Left ventricle myocardium inferior (tissue), 1 donor: ENCODE measurements at places on chromosomes 6 and 20.

- DNase-seq, result no peak
Observed at GRCh38 chr20:64009811-64010387, 26.1 kb upstream of the C20orf204 start.

DNA sequence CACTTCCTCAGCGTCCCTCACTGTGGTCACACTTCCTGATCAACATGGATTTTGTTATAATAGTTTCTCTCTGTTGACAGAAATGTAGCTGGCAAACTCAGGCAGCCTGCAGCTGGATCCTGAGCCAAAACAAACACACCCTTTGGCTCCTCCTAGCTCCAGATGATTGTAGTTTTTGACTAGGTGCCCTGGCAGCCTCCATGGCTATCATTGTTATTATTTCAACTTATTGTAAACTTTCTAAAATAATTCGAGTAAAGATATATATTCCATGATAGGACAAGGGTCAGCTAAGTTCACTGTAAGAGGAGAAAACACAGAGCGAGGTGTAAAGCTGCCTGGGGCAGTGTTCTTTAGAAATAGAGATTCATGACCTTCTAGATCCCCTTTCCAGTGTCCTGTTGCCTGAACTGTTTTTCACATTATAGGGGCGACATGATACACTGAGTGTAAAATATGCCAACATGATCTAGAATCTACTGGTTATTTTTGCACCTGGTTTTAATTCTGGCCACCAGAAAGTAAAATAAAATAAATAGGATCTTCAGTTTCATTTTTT, 98.2 kb upstream of the HDGFL1 start:
- DNase-seq, result peak; percentile 42

- DNase-seq, result no peak
Observed at GRCh38 chr6:82467338-82467737, 103.7 kb downstream of the TPBG start.

- DNase-seq, result no peak
Observed at GRCh38 chr6:107248147-107248546, 132.8 kb upstream of the BEND3 start.

GRCh38 chr20:3729811-3730540, 2.5 kb upstream of the HSPA12B start:
- peak; percentile 54 for DNase-seq

DNA sequence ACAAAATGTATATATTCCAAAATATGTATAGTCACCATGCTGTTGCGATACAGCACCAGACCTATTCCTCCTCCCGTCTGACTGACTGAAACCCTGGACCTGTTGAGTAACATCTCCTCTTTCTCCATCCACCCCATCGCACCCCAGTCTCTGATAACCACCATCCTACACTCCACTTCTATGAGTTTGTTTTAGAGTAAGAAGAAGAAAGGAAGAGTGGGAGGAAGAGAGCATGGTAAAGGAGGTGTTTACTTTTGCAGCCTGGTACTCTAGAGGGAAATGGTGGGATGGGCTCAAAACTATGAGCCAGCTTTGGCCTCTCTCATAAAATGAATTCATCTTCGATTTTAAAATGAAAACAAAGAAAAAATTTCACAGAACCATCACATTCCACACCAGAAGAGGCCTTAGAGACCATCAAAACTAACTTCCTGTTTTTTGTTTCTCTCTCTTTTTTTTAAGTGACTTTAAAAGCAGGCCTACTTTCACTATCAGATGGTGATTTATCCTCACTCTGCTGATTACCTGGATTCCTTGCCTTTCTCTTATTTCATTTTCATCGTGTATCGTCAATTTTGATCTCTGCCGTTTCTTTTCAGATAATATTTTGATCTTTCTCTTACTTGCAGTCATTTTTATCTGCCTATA, 16.8 kb upstream of the FUCA2 start:
- DNase-seq, result no peak

- no peak for DNase-seq
Observed at GRCh38 chr6:21098744-21099143, 494.8 kb upstream of the SOX4 start.

DNA sequence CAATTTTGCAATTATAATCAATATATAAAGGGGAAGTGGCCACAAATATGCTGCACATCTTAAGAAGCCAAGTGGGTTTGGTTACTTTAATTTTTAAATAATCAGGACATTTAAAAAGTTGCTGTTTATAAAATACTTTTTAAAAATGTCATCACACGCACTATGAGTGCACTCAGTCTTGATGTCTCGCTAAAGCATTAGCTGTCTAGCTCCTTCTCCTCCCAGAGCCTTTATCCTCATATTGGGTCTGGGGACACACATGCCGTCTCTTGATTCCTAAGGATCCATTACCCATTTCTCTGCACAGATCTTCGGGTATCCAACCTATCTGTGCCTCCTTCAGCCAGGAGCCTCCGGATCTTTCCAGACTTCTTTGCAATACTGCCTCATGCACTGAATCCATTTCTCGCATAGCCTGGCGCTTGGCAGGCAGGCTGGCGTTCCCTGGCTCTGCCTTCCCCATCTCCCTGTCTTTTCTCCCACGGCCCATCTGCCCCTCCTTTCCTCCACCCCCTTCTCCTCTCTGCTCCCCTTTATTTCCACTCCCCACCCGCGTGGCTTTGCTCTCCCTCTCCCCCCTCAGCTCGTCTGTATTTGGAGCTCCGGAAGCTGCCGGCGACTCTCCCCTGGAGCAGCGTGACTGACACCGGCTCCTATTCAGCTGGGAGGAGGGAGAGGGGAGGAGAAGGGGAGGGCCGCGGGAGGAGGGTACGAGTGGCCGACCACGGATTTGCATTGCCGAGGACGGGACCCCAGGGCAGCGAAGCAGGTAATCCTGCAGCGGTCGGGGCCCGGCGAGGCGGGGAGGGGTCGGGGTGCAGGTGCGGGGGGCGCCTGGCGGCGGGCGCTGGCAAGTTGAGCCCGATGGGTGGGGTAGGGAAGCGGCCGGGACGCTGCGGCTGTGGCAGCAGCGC, at the start of gene CAP2:
Gene CAP2, plus strand, starts transcription at position 618 of the 914 bp plus-strand sequence. CDS start 27,961 bp downstream, outside the sequence.
- peak; percentile 68 for DNase-seq

DNA sequence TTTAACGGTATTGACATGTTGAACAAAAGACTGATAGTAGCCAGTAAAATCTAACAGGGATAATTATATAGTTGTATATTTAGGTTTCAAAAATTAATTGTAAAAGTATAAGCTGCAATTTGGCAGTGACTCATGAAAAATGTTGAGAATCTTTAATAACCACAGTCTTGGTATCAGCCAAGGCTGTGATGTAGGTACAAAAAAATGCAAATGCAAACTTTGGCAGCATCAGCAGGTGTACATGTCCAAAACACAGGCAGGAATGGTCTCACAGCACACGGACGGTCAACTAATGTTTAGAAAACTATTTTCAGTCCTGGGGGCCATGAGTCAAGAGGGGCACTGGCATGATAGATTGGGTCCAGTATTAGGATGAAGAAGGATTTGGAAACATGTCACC, 58.5 kb upstream of the BEND3 start:
- no peak for DNase-seq

- no peak for DNase-seq
Observed at GRCh38 chr6:35750557-35750956, 13.7 kb downstream of the ARMC12 start.
